ENCODE measurements at places on chromosomes 5 and 9.

DNA sequence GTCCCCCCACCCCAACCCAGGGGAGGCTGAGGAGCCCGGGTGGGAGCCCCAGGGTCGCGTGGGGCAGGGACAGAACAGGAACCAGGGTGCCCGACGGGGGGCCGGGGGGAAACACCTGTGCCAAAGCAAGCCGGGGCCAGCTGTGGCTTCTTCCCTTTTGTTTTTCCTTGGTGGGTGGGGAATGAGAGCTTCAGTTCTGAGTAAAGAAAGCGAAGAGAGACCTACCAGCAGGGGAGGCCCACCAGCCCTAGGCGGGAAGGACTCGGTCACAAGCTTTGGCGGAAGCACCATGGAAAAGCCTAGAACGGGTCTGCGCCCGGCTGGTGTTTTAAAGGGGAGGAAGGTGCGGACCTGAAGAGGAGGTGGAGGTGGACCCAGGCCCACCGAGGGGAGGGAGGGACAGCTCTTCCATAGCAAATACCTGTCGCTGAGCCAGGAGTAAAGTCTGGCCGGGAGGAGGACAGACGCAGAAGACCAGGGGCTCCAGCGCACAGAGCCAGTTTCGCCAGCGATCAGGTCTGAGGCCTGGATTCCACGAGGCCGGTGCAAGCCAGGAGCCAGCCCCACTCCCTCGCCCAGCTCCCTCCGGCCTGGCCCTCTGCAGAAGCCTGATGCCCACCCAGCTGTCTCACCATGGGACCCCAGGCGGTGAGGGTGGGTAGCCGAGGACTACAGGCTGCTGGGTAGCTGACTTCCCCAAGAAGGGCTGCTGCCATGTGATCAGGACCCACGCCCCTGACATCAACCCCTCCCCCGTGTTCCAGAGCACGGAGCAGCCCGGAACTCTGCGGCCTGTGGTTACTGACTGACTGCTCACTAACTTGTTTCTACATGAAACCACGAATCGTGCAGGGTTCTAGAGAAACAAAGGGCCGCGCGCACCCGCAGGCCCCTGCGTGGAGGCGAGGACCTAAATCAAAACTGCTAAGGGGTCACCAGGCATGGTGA, 849 bp upstream of the MGAT1 start:
- DNase-seq, result peak; percentile 65

DNA sequence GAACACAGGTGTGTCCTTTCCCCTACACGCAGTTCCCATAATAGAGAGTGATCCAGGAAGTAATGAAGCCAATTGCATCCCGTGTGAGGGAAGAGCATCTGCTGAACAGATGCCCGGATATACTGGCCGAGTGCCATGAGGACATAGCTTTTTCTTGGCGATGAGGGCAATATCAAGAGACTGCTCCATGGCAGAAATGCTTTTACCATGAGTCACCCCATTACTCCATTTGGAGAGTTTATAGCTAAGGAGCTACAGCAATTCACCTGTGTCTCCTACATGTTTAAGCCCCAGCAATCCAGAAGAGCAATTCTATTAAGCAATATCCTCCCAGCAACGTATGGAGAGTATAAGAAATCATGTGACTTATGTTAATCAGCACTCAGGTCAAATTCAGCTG, 222.0 kb upstream of the KLF4 start:
- peak; percentile 26 for DNase-seq

DNA sequence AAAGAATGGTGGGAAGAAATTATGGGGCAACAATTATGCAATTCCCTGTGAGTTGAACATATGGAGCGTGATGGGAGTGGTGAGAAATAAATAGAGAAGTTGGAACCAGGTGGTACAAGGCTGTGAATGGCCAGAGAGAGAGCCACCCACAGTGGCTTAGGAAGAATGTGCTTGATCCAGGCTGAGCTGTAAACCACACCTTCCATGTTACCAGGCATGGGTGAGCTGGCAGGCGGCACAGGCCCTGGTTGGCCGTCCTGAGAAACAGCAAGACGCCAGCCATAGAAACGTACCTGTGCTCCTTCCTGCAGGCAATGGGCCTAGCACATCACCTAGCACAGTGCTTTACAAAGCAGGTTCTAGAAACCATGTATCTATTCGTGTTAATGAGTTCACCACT, 74.3 kb downstream of the EPB41L4B start:
- DNase-seq, result no peak

DNA sequence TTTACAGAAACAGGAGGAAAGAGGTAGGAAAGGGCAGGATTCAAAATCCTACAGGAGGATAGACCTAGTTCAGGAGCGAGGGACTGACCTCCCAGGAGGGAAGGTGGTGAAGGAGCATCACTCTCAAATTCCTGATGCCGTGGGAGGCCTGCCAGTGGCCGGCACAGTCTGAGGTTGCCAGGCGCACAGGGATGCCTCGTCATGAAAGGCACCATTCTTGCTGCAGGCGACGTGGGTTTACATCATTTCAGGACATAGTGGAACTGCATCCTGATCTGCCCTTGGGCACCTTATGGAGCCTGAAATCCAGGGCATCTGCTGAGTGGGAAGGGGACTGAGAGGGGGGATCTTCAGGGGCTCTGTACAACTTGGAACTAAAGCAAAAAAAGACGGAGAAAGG, 163.2 kb upstream of the S1PR3 start:
- no peak for DNase-seq

DNA sequence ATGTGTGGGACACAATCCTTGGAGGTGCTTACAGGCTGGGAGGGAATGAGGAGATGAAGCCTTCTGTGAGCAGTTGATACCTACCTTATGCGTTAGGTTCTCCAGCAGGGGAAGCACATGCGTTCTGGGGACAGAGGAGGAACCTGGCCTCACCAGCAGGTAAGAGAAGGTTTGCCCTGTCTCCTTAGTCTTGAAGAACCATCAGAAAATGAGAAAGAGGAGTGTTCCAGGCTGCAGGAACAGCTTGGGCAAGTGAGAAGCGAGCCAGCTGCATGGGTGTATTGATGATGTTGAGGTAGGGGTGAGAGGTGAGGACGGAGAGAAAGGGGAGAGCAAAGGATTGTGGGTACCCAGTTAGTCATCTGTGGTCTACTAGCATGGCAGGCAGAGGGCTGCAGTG, 156.9 kb upstream of the MVB12B start:
- DNase-seq, result no peak

DNA sequence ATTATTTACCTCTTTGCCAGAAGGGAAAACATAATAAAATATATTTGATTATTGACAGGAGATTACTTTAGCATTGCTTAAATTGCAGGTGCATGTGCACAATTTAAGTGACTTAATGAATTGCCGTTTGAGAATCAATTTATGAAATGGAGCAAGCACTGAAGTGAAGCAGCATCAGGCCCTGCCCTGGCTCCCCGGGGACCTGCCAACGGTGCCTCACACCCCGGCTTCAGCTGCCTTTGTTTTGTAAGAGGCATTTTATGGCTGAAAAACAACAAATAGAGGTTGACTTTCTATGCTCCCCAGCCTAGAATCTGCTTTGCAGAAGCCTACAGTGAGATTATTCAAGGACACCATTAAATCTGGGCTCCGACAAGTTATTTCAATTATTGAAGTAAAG, 359.1 kb upstream of the IRX4 start:
- no peak for DNase-seq

DNA sequence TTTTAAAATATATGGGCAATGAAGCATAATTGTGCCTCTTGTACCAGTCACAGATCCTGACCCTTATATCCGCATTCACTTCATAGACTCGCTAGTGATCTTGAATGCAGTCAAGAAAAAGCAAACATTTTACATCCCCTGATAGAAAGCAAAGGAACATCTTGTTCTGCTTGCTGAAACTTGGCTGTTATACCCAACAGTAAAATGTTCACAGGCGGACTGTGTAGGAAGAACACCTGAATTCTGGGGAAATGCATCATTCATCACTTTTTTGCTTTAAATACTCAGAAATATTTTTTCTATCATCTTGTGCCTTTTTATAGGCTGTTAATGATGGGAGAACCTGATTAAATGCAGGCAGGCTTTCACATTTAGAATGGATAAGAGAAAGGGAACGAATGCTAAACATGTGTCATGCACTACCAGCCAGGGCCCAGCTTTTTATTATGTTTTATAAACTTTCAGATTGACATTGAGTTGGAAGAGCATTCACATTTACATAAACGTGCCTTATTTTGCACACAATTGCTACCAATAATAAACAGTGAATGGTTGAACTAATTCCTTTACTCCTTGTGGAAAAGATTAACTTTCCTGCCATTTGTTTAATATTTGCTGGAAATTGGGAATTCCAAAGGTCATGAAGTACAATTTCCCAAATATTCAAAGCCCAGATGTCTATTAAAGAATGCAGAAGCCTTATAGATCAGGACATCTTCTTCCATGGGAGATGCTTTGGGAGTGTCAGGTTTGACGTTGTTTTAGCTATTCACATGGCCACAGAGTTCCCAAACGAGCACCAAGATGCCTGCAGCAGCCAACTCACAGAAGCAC, 756.2 kb downstream of the TLE1 start:
- no peak for DNase-seq

- DNase-seq, result no peak
These were observed 75.2 kb downstream of the CDH6 start for GRCh38 chr5:31268686-31269085.

GRCh38 chr5:89445106-89445745, 562.2 kb upstream of the MEF2C start:
- DNase-seq, result no peak

- DNase-seq, result no peak
These were observed 18.1 kb upstream of the RPL26L1 start for GRCh38 chr5:172941067-172941516.

- DNase-seq, result peak; percentile 82
These were observed 814 bp downstream of the KIF12 start for GRCh38 chr9:114098021-114098935.

DNA sequence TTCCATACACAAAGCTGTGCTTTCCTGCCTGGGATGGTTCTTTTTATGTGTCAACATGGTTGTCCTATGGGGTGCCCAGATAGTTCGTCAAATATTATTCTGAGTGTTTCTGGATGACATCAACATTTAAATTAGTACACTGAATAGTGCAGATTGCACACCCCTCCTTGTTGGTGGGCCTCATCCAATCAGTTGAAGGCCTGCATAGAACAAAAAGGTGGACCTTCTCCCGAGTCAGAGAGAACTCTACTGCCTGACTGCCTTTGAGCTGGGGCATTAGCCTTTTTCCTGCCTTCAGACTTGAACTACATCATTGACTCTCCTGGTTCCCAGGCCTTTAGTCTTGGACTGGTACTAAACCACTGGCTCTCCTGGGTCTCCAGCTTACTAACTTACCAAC, 80.4 kb downstream of the SHB start:
- no peak for DNase-seq

DNA sequence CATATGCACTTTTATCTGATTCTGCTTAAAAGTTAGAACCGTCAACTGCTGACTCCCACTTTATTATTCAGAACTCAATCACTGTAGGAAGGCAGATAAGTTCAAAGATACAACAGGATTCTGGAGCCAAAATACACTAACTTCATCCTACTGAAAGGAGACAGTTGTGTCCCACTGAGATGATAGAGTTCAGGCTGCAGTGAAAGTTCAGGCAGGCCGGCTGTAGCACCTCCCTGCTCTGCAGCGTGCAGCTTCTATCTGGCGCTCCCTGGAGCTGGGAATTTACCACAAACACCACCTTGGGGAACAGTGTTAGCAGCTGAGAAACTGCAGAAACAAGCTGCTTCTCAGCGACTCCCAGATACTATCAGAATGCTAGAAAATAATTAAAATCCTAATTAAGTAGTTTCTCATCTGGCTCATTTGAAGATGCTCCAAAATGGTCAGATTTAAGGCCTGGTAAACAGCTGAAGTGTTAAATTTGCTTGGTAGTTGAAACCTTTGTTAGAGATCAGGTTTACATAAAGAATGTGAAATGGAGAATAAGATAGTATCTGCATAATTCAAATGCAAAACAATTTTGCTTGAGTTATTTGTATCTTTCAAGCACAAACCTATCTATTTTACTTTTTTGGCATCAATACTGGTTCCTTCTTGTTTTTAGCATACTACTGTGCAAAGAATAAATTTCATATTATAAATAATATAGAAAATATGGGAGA, 52.3 kb upstream of the CNTLN start:
- DNase-seq, result no peak

- DNase-seq, result no peak
These were observed 1.2 kb downstream of the SRFBP1 start for GRCh38 chr5:121962958-121963357.

GRCh38 chr5:52672459-52672858, 115.3 kb upstream of the ITGA1 start:
- DNase-seq, result no peak

GRCh38 chr9:78370991-78371390, 74.1 kb downstream of the PSAT1 start:
- DNase-seq, result no peak

All from breast epithelium (tissue), 4 donors.